Hepatocyte (in vitro differentiated cells): ENCODE measurements at places on chromosomes 5 and 9.

DNA sequence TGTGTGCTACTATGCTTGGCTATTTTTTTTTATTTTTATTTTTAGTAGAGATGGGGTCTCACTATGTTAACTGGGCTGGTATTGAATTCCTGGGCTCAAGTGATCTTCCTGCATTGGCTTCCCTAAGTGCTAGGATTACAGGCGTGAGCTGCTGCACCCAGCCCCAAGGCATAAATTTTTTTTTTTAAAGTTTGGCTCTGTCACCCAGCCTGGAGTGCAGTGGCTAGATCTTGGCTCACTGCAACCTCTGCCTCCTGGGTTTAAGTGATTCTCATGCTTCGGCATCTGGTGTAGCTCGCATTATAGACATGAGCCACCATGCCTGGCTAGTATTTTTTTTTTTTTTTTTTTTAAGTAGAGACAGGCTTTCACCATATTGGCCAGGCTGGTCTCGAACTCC is 70.3 kb downstream of the RAB24 start:
- H3K4me3 ChIP-seq = no peak overlapping the region
- peaks cover 3% of the 10 kb centered on the region for H3K4me1 ChIP-seq
- H3K36me3 ChIP-seq = no peaks in the 10 kb centered on the region

DNA sequence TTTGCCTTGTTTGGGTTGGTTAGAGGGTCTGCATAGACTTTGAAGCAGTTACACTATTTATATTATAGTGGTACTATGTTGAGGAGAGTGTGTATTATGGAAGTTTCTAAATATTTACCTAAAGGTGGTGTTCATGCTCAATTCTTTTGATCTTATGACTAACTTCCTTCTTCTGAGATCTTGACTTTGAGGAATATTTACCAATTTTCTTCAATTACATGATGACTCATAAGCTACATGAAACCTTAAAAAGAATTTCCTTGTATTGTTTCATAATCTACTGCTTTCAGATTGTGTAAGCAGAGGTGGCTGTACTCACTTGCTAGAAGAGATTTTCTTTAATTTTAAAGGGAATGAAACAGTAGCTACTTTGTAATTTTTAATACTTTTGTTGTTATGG is 276.1 kb downstream of the TAF11L14 start:
- no peak for DNase-seq
- H3K4me1 ChIP-seq = no peaks in the 10 kb centered on the region
- no peaks in the 10 kb centered on the region for H3K36me3 ChIP-seq
- H3K4me3 ChIP-seq = no peak overlapping the region

DNA sequence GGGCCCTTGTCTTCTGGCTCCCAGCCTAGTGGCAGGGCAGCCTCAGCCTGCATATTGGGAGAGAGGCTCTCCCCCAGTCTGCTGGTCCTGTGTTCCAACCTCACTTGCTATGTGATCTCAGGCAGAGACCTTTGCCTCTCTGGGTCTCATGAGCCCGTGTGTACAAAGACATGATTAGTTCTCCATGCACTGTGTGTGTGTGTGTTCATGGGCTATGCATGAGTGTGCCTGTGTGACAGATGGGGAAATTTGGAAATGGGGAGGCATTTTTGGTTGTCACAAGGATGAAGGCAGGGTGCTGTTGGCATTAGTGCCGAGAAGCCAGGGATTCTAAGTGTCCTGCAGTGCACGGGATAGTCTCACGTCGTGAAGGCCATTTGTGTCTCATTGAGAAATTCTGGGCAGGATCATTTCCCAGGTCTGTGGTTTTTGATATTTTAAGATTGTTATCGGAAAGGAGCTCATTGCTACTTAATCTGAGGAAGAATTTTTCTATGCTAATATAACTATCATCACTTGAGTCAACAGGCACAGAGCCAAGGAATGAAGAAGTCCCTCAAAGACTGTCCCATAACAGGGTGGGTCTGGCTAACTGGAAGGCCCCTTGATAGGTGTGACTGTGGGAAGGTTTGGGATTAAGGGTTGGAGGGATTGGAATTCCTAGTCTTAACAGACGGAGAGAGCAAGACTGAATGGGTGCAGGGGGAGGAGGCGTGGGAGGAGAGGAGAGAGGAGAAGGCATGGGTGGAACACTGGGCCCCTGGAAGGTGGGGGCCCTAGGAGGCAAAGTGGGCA is 168.5 kb downstream of the RGS3 start:
- H3K4me1 ChIP-seq = peaks cover 25% of the 10 kb centered on the region
- H3K4me3 ChIP-seq = no peak overlapping the region
- H3K27ac ChIP-seq = no peak overlapping the region
- H3K36me3 ChIP-seq = no peaks in the 10 kb centered on the region
- H3K27me3 ChIP-seq = no peaks in the 10 kb centered on the region
- no peak for DNase-seq

DNA sequence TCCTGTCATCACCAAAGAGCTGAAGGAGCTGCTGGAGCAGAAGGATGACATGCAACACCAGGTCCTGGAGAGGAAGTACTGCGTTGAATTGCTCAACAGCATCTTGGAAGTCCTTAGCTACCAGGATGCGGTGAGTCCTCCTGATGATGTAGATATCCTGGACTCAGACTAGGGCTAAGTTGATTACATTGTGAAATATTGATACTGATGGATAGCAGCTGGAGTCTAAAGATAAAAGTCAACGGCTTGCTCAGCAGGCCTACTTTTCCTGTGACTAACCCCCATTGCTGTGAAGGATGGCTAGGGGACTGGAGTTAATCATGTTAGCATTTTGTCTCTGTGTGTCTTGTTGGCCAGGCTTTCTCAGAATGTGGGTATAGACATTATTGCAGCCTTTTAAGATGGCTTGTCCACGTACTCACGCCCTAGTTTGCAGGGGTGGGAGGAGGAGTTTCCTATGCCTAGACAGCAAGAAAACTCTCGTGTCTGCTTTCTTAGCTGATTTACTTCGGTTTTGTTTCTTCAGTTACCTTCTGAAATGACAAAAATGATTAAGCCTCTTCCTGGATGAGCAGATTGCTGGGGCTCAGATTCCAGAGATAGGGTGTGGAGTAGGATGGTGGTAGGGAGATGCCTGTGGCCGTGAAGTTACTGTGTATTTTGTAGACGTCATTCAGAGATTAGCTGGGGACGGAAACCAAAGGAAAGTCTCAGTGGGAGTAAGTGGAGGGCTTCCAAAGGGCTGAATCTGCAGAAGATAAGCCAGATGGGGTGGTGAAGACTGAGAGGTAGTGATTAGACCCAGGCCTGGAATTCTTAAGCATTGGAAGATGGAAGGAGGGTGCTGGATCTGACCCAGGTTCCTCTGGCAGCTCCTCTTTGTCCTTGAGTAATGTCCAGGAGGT is 166.3 kb downstream of the DOCK2 start:
- H3K27ac ChIP-seq = peak overlapping the region; percentile 81
- peaks cover 6% of the 10 kb centered on the region for H3K27me3 ChIP-seq
- H3K4me1 ChIP-seq = peaks cover 7% of the 10 kb centered on the region
- no peak overlapping the region for H3K4me3 ChIP-seq
- no peaks in the 10 kb centered on the region for H3K36me3 ChIP-seq

- no peak overlapping the region for H3K27ac ChIP-seq
- no peaks in the 10 kb centered on the region for H3K27me3 ChIP-seq
- no peak overlapping the region for H3K4me3 ChIP-seq
Measured at GRCh38 chr5:103910011-103910410, 347.4 kb upstream of the NUDT12 start.

GRCh38 chr9:121283856-121284732 is 16.1 kb downstream of the GSN start:
- H3K27me3 ChIP-seq = no peaks in the 10 kb centered on the region
- peaks cover 88% of the 10 kb centered on the region for H3K4me1 ChIP-seq

- no peaks in the 10 kb centered on the region for H3K36me3 ChIP-seq
- no peak overlapping the region for H3K4me3 ChIP-seq
- H3K27ac ChIP-seq = peak overlapping the region; percentile 56
- no peaks in the 10 kb centered on the region for H3K27me3 ChIP-seq
Measured at GRCh38 chr5:113748403-113748802, 234.9 kb downstream of the YTHDC2 start.

GRCh38 chr9:77291714-77292113 is 114.4 kb downstream of the VPS13A start:
- H3K36me3 ChIP-seq = no peaks in the 10 kb centered on the region
- no peaks in the 10 kb centered on the region for H3K27me3 ChIP-seq
- no peak overlapping the region for H3K4me3 ChIP-seq
- no peak overlapping the region for H3K27ac ChIP-seq
- peak; percentile 5 for DNase-seq

DNA sequence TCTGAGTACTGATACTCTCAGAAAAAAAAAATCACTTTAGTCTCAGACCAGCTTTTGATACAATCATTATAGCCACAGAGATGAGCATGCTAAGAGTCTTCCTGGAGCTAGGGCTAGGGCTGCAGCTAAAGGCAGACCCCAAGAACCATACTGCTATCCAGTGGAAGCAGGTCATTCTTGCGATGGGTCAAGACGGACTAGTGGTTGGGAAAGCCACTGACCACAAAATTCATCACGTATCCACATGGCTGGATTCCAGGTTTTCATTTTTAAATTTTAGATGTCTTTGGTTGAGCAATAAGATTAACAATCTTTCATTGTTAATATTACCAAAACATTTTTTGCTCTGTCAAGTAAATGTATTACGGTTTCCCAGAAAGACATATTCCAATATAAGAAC is 598.1 kb downstream of the DNAH5 start:
- DNase-seq = no peak
- H3K36me3 ChIP-seq = no peaks in the 10 kb centered on the region
- no peak overlapping the region for H3K27ac ChIP-seq
- H3K4me1 ChIP-seq = no peaks in the 10 kb centered on the region

DNA sequence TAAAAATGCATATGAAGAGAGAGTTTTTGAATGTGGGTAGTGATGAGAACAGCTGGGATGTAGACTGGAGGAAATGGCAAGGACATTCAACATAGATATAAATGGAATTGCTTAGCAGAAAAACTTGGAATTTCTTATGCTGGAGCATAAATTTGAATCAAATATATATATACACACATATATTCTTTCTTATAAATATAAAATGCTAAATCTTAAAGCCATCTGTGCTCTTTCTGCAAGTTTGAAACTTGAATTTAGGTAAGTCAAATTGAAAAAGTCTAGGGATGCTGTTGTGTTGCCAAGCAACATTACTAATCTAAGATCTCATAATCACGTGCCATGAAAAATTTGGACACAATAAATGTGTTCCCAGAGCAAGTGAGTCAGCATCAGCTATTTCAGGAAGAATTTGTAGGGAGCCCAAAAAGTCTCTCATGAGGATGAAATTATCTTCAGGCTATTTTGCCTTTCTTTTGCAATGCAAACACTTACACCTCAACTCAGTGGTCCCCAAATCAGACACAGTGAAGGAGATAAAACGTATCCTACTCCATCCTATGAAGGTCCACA is 58.4 kb upstream of the ALDH1A1 start:
- H3K4me1 ChIP-seq = no peaks in the 10 kb centered on the region
- no peaks in the 10 kb centered on the region for H3K27me3 ChIP-seq
- no peak for DNase-seq
- no peaks in the 10 kb centered on the region for H3K36me3 ChIP-seq
